ENCODE measurements at places on chromosomes 3 and 15.

DNA sequence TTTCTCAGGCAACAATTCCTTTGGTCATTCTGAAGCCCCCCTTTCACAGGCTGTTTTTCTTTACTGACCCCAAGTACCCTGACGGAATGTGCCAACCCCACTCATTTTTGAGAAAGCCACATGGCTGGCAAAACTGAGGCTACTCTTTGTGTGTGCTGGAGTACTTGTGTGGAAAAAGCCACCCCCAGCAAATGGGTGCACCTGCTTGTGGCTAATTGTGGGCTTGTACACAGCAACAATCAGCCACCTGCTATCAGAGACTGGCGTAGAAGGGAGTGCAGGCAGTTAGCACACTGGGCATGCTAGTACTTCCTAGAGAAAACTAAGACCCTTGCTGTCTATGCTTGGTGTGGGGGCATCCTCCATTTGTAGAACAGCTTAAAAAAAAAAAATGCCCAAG is 110.1 kb upstream of the LMOD3 start:
- no peak for DNase-seq

DNA sequence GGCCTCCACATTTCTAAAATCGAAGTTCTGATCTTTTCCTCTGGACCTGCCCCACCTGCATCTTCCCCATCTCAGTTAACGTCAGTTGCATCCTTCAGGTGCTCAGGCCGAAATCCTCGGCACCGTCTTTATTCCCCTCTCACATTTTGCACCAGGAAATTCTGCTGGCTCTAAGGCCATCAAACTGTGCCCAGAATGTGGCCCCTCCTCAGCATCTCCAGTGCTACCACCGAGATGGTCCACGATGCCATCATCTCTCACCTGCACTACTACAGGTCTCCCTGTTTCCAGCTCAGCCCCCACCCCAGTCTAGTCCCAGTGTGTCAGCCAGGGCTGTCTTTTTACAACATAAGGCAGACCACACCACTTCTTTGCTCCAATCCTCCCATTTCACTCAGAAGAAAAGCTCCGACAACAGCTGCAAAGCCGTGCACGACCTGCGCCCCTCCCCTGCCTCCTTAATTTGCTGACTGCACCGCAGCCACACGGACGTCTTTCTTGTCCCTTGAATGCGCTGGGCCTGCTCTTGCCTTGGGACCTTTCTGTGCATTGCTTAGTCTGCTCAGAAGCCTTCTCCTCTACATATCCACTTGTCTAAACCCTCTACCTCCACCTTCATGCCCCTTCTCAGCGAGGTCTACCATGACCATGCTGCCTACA is 14.4 kb downstream of the MUC20 start:
- no peak for DNase-seq

GRCh38 chr15:72339777-72340177 is 19.8 kb upstream of the CELF6 start:
- DNase-seq: no peak

DNA sequence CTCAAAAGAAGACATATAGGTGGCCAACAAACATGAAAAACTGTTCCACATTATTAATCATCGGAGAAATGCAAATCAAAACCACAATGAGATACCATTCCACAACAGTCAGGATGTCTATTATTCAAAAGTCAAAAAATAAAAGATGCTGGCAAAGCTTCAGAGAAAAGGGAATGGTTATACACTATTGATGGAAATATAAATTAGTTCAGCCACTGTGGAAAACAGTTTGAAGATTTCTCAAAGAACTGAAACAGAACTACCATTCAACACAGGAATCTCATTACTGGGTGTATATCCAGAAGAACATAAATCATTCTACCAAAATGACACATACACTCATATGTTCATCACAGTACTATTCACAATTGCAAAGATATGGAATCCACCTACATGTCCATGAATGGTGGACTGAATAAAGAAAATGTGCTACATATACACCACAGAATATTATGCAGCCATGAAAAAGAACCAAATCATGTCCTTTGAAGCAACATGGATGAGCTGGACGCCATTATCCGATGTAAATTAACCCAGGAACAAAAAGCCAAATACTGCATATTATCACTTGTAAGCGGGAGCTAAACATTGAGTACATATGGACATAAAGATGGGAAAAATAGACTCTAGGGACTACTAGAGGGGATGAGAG is 32.7 kb upstream of the DGKG start:
- DNase-seq: no peak

- no peak for DNase-seq
Measured at GRCh38 chr3:23750573-23751210, 55.1 kb upstream of the UBE2E1 start.

DNA sequence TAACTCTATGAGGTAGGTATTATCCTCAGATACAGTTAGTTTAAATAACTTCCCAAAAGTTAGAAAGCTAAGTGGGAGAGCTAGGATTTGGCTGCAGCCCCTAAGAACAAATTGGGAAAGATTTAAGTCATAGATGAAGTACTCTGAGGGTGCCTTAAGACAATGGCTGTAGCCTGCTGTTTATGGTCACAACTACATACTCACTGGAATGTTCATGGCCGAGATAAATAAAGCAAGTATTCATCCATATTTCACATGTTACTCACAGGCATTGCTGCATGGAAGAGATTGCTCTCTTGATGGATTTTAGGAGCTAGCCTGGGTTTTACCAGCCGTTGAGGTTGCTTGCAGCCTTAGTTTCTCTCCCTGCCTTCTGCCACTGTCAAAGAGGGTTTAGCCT is 145.0 kb downstream of the CMSS1 start:
- no peak for DNase-seq

- DNase-seq: no peak
Measured at GRCh38 chr15:87930457-87930856, 326.1 kb downstream of the NTRK3 start.

DNA sequence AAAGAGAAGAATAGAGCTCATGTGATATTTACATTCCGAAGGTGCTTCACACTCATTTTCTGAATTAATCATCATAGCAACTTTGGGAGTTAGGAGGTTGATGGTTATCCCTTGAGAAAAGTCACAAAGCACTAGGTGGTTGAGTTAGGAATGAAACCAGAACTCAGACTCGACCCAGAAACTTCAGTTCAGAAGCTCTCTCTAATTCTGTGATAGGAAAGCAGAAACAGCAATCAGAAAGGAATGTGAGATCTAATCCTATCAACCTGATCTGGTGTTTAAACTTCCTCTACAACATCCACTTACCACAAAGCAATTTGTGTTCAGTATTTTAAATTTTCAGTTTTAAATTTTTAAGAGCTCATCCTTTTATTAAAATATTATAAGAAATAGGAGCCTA is 211.2 kb downstream of the CNTN3 start:
- no peak for DNase-seq

GRCh38 chr3:161149529-161149928 is 44.4 kb upstream of the B3GALNT1 start:
- DNase-seq: no peak

GRCh38 chr3:139288266-139288821 is 55.5 kb upstream of the MRPS22 start:
- no peak for DNase-seq

DNA sequence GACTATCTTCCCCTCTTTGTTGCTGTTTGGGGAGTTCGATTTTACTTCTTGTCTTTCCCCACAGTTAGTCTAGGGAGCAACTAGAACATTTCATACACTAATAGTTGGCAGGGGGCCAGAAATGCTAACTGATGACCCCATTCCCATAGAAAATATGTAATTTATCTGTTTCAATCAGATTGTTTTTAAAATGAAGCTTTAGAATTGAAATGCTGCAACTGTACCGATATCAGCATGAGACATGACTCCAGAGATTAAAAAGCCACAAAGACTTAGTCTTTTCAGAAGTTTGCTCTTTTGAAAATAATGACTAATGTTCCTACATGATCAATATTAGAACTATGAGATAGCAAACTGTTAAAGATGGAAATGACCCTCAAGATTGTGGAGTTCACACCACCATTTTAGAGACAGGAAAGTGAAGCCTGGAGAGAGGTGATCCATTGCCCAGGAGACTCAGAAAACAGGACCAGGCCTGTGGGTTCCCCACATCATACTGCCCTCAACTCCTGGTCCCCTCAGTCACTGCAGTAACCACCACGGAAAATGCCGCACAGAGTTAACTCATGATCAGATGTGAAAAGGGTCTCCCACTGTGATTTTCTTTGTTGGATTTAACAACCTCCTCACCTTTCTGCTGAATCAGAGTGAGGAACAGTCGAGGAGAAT is 130.3 kb downstream of the CHDH start:
- DNase-seq: no peak

DNA sequence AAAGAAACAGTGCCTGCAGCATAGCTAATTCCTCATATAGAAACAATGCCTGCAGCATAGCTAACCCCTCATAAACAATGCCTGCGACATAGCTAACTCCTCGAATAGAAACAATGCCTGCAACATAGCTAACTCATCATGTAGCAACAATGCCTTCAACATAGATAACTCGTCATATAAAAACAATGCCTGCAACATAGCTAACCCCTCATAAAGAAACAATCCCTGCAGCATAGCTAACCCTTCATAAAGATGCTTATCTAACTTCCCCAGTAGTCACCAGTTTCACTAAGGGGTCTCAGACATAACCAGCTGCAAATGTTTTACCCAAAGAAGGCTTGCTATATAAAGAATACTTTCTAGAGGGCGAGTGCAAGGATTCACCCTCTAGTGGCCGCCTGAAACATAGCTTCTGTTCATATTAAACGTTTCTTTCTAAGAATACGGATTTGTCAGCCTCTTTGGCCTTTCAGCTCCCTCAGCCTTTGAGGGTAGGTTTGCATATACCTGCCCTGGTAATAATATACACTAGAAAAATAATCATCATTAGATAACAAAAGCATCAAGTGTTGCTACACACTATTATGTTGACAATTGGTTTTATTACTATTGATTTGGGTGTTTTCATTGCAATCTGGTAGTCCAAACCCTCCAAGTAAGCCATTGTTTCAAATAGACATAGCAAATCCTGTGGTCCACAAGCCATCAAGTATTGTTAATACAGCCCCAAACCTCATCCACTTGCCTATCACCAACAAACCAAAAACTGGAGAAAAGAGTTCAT is 44.4 kb upstream of the FAN1 start:
- DNase-seq: no peak

GRCh38 chr3:130648293-130648692 is 98.3 kb downstream of the PIK3R4 start:
- DNase-seq: no peak

- no peak for DNase-seq
Measured at GRCh38 chr15:64223882-64224281, 61.1 kb upstream of the PPIB start.

DNA sequence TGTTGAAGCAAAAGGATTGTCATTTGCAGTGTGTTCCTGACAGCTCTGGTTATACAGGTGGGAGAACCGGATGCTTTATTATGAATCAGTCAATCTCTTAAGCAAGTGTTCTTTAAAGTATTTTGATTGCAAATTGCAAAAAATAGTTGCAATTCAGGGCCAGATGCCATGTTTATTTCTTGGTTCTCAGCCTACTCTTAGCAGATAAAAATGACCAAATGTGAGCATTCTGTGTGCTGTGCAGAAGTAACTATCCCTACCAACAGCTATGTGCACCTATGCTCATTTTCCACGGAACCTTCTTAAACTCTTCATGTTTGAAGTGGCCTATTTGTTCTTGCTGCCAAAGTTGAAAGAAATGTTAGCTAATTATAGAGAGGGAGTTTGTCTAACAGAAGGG is 262.3 kb upstream of the RASGRP1 start:
- no peak for DNase-seq

GRCh38 chr3:25831578-25831977 is 41.7 kb downstream of the OXSM start:
- no peak for DNase-seq

- DNase-seq: no peak
Measured at GRCh38 chr3:195063581-195064193, 207.3 kb downstream of the XXYLT1 start.

GRCh38 chr3:63470745-63471144 is 181.7 kb upstream of the SNTN start:
- DNase-seq: no peak

- no peak for DNase-seq
Measured at GRCh38 chr3:128167973-128168674, 14.8 kb downstream of the EEFSEC start.

DNA sequence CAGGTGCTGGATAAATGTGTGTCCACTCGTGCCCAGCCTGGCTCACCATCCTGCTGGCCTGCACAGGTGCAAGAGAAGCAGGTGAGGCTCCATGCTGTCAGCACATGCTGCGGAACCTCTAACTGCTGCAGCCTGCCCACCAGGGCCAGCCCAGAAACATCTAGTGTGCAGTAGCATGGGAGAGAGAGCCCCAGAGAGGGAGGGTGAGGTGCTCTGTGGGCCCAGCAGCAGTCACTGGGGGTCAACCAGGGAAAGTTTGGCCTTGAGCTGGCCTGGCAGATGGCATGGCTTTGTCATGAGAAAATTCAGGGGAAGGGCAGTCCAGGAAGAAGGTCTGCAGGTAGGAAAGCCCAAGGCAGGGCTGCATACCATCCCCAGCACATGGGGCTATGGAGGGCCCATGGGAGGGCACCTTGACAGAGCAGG is 18.2 kb upstream of the PRR23E start:
- no peak for DNase-seq

DNA sequence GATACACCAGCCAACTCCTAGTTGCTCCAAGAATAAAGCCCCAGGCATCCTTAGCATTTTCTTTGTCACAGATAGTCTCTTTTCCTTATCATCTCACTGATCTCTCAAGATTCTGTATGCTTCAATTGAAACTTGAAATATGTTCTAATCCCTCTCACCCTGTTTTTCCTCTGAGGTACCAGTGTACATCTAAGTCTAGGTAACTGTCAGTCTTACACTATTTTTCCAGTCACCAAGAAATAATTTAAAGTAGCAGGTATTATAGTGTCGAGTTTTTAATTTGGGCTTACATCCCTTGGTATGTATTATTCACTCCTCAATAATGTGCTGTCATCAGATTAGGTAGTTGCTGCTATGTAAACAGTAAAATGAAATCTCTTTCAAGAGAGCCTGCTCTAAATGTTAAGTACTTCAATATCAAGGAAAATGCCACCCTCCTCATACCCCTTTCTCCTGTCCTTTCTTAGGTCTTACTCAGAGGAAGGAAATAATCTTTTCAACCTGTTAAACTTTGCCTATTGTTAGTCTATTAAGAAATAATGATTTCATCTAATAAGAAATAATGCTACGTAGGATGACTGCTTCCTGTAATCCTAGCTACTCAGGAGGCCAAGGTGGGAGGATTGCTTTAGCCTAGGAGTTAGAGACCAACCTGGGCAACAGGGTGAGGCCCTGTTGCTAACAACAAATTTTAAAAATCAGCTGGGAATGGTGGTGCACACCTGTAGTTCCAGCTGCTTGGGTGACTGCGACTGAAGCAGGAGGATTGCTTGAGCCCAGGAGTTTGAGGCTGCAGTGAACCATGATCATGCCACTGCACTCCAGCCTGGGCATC is 39.8 kb downstream of the TSC22D2 start:
- no peak for DNase-seq

DNA sequence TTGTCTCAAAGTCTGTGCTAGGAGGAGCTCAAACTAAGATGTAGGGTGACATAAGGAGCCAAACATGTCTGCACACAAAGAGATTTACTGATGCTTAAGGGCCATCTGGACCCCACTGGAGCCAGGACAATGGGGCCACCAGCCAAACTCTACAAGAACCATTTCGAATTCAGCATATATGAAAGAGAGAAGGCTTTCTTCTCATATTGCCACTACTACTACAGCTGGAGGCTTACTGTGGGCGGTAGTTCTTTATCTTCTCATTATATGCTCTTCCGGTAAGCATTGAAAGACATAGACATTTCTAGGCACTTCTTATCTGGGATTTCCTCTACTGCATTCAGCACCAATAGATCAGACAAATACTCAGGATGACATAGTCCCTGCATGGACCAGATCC is 404.4 kb upstream of the PROK2 start:
- no peak for DNase-seq

All from stimulated activated CD4-positive, alpha-beta T cell treated with anti-CD3 and anti-CD28 coated beads, Interleukin-1b, Interleukin-23, amount 100 ng/mL, for 24 hours (primary cell).